HuH-7.5 (cell line): ENCODE measurements at places on chromosomes 5 and 9.

- peak; percentile 85 for DNase-seq
Observed at GRCh38 chr9:74496819-74497747, at the start of gene RORB. TSS of gene RORB (plus strand) at chr9:74497335. CDS start at chr9:74497977, 642 bp downstream.

DNA sequence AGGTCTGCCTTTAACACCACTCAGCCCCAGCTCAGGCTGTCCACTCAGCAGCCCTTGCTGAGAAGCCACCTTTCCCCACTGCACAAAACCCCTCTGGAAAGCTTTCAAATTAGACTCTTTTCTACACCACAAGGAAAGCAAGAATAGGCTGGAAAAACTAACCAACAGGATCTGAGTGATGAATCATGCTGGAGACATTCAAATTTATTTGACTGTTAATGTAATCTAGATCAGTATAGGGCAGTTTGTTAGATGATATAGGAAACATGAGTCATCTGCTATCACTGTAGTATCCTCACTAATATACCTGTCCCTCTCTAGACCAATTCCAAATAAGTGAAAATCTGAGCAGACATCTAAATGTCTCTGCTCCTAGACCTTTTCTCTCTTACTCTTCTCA, 127.8 kb upstream of the PAM start:
- no peak for DNase-seq

DNA sequence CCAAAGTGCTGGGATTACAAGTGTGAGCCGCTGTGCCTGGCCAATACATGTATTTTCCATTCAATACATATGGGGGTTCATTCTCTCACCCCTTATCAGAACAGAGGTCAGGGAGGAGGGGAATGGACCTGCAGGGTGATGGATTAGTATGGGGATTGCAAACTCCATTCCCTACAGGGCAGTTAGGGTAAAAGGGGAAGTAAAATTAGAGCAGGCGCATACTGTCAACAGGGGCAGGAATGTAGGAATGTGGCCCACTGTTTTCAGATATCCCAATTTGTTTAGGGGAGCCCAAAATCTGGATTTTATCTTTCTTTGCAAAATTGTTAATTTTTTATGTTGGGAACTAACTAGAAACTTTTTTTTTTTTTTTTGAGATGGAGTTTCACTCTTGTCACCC, 46.4 kb upstream of the SLC44A1 start:
- DNase-seq, result no peak

DNA sequence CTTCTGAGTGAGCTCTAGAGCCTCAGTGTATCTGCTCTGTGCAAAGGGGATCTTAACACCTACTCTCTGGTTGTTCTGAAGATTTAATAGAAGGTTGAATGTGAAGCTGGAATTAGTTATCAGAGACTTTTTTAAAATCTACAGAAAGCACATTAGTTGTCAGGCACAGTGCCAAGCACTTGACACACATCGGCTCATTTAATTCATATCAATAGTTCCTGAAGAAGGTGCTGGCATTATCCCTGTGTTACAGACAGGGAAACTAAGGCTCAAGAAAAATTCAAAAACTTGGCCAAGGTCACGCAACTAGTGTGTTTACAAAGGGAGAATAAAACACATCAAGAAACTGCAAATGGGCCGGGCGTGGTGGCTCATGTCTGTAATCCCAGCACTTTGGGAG, 80.2 kb downstream of the FGF18 start:
- no peak for DNase-seq

- DNase-seq, result no peak
Observed at GRCh38 chr9:5879419-5880181, 11.1 kb upstream of the MLANA start.

DNA sequence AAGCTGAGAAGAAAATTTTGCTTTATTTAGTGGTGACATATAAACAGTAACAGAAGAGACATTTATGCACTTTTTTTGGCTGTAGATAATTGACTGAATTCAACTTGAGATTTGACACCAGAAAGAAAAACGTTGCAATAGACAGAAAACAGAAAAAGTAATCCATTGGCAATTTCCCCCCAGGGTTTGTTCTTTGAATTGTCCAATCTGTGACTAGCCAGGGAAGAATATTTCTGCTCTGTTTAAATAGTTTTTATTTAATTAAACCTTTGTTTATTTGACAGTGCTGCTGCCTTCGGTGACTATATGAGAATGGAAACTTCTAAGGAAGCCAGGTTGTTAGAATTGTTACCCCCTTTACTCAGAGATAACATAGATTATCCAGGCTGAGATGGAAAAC, 210.6 kb downstream of the DEPDC1B start:
- DNase-seq, result no peak

DNA sequence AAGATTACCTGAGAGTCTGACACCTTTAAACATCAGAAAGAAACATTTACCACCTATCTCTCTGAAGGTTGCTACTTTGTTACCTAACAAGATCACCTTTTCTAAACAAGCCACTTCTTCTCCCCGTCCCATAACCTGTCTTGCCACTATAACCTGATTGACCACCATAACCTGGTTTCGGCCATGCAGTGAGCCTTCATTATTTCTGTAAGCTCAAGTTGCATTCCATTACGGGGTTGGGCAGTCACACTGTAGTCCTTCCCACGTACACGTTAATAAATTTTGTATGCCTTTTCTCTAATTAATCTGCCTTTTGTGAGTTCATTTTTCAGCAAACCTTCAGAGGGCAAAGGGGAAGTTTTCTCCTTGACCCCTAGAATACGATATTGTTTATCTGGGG, 28.0 kb upstream of the CCNG1 start:
- no peak for DNase-seq

- DNase-seq, result no peak
Observed at GRCh38 chr9:1879501-1879900, 135.6 kb upstream of the SMARCA2 start.

DNA sequence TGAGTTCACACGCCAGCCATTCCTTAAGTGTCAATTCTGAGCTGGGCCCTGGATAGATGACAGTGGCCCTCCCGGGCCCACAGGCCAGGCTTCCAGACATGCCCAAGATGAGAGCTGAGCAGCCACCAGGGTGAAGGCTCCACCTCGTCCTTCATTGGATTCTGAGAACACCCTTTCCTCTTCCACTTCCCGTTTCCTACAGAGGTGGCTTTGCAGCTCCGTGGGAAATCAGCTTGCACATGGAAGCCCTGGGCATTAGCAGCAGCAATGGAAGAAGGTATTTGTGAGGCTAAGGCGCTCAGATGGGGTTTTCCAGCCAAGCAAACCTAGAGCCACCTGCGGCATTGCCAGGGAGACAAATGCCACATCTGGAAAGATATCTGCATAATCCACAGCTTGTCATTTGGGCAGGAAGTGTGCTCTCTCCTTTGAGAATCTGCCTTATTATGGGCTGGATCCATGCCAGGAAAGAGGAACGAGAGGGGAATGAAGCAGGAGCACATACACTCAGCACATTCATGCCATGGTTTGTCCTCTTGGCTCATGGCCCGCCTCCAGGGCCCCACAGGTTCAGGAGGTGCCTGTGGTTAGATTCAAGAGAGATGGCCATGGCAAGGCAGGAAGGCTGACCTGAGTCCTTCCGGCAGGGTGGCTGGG, 34.1 kb downstream of the CFAP77 start:
- DNase-seq, result no peak

DNA sequence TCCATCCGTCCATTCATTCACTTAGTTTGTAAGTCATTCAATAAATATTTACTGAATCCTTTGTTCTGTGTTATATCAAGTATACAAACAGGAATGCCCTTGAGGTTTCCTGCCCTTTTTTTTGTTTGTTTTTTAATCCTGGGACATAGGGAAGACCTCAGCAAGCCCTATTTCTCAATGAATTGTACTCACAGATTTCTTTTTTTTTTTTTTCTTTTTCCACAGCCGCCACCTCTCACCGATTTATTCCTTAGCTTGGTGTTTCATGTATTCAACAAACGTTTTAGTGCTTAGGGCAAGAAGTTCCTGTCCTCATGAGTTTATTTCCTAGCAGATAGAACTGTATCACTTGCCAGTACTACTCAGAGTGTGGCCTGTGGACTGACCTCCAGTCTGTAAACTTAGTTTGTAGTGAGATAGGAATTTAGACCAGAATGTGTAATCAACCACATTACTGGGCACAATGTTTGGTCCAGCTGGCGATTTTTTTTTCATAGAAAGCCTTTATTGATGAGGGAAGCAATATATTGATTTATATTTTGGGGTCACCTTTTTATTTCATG, 35.4 kb upstream of the C5orf47 start:
- no peak for DNase-seq

DNA sequence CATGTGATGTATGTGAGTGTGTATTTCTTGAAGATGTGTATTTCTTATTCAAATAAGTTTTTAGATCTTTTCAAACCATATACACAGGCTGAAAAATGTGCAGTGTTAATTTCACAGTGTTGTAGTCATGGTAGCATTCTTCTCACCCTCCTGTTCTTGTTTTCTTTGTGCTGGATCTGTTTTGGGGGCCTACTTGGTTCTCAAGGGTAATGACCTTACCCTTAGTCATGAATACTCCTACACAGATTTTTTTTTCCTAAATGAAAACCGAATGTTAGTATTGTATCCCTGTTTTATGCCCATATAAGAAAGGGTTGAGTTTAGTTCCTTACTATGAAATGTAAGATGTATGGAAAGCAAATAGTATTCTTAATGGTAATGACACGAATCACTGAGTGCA, 88.0 kb downstream of the SLC44A1 start:
- DNase-seq, result no peak

DNA sequence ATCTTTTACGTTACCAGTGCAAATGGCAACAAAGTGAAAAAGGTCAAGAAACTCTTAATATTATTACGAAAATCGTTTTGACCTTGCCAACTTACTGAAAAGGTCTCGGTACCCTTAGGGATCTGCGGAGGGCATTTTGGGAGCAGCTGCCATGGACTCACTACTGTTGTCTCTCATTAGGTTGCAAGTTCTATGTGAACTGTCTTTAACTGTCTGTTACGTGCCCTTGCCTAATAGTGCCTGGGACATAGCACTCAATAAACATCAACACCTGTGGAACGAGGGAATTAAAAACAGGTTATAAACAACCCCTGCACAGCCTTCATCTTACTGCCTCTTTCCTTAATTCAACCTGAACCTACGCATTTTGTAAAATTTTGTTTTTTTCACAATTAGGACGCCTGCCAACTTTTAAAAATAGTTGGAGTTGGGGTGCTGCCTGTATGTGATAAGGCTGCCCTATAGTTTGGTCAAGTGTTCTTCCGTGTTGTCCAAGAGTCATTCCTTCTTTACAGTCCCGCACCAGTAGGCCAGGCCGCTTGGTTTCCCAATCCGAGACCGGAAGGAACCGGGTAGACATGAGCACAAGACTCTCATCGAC, 527 bp upstream of the SREK1 start:
- no peak for DNase-seq

- no peak for DNase-seq
Observed at GRCh38 chr5:107395632-107396350, 274.9 kb downstream of the EFNA5 start.

- DNase-seq, result no peak
Observed at GRCh38 chr5:153080940-153081339, 409.5 kb upstream of the GRIA1 start.

DNA sequence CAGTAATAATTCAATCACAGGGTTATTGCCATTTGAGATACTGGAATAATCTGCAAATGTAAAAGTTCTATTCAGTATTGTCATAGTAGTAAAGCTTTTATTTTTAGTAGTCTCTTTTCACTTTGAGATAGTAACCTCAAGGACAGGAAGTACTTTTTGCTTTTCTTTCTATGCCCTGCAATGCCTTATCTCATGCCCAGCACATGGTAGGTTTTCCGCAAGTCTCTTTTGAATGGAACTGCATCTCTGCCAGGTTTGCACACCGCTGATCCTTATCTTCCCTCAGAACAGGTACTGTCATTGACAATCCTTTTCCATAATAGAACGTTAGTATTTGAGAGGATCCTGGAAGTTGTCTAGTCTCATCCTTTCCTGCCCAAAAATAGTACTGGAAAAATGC, 91.8 kb upstream of the IFNK start:
- no peak for DNase-seq

- DNase-seq, result no peak
Observed at GRCh38 chr5:172648755-172649154, 7.7 kb downstream of the NEURL1B start.

GRCh38 chr5:95817430-95817829, 5.1 kb downstream of the GLRX start:
- no peak for DNase-seq

DNA sequence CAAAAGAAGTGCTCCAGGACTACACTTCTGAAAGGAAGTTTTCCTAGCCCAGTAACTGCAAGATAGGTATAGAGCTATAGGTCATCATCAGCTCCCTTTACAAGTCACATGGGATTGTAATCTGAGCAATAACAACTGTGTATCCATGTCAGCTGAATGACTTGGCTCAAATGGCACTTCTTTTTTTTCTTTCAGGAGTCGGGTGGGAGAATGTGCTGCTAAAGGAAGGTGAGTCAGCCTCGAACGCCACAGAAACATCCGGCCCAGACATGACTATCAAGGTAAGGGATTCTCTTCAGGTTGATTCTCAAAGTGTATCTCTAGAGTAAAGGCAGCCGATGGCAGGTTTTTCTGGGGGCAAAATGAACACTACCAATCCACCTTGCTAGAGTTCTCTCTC, 192.2 kb downstream of the C9orf152 start:
- DNase-seq, result no peak

DNA sequence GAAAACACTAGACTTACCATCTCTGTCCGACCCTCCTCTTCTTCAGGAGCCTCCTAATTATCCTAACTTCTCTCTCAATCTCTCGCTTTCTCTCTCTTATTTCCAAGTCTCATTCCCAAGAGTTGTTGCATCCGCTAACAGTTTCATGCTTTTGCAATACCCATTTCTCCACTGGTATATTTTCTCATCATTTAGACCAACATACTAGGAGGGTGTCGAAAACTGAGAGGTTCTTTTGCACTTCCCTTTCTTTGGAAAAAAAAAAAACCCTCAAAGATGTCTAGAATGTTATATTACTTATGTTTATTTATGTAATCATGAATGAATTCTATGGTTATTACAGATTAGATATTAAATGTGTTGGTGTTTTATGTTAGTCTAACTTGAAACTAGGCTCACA, 35.9 kb downstream of the SPZ1 start:
- no peak for DNase-seq

- no peak for DNase-seq
Observed at GRCh38 chr9:115137526-115137925, 19.6 kb upstream of the TNC start.

GRCh38 chr5:19802686-19803085, 185.3 kb downstream of the CDH18 start:
- DNase-seq, result no peak

DNA sequence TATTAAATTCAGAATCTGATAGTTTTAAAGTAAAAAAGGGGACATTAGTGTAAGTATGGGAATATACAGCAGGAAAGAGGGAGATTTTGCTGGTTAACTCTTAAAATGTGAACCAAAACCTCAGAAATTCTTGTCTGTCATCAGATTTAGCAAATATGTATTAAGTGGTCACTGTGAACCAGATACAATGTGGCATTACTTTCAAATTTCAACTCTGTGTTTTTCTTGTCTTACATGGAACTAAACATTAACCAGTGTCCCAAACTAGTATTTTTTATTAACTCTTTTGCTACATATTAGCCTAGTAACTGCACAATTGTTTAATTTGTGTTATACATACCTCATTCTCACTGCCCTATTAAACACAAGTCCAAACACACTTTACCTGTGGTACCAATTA, 259.9 kb upstream of the RASA1 start:
- no peak for DNase-seq
